GOT3 (cell line): ENCODE measurements at places on chromosomes 6 and 20.

GRCh38 chr6:44859901-44860410 is 468.2 kb upstream of the RUNX2 start:
- no peak for DNase-seq

- no peak for DNase-seq
Observed at GRCh38 chr20:62879275-62880146, 17.9 kb upstream of the TCFL5 start.

GRCh38 chr6:85714893-85715530 is 72.3 kb upstream of the SYNCRIP start:
- no peak for DNase-seq

GRCh38 chr6:148457843-148458159 is 115.2 kb downstream of the SASH1 start:
- no peak for DNase-seq

DNA sequence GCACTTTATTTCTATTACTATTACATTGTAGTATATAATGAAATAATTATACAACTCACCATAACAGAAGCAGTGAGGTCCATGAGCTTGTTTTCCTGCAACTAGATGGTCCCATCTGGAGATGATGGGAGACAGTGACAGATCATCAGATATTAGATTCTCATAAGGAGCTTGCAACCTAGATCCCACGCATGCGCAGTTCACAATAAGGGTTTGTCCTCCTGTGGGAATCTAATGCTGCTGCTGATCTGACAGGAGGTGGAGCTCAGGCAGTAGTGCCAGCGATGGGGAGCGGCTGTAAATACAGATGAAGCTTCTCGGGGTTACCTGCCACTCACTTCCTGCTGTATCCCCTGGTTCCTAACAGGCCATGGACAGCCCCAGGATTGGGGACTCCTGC is 139.5 kb upstream of the TCF21 start:
- DNase-seq, result no peak

- DNase-seq, result no peak
Observed at GRCh38 chr6:104603108-104603745, 256.5 kb downstream of the HACE1 start.
